ENCODE measurements at places on chromosomes 5 and 9. TPM values are rescaled to one million over a fixed set of nuclear protein-coding genes. Genes with fewer than 3 reads are reported as not detected.

Gene GFPT2
- total RNA-seq = 16.1 TPM

DNA sequence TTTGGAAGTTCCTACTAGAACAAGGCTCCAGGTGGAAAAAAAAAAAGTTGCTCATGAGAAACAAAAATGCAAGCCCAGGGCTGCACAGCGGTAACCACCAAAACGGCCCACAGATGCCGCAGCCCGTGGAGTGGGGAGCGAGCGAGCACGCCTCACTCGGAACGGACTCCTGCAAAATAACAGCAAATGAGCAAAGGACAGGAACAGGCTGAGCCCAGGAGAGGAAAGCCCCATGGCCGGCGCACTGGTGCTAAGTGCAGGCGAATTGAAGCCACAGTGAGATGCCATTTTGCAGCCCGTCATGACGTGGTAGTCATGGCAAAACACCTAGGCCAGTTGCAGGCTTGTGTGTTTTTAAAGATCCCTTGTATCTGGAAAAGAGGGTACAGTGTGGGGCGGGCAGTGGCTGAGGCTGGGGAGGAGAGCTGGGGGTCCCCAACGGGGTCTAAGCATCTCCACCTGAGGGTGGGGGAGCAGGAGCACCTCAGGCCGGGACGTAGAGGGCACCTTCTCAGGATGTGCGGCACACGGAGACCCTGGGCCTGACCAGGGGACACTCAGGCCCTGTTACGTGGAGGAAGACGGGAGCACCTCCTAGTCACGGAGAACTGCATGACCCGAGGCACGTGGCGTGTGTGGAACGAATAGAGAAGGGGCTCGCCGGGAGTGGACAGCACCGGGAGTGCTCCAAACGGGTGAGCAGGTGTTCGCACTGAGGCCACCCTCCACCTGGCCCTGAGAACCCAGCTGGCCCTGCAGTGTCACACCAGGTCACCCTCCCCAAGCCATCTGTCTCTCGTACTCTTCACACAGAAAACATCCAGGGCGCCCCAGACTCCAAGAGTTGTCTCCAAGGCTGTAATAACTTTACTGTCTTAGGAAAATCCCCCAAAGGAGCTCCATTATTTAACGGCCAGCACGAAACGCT, 10.7 kb downstream of the GRM6 start:
- DNase-seq = no peak

DNA sequence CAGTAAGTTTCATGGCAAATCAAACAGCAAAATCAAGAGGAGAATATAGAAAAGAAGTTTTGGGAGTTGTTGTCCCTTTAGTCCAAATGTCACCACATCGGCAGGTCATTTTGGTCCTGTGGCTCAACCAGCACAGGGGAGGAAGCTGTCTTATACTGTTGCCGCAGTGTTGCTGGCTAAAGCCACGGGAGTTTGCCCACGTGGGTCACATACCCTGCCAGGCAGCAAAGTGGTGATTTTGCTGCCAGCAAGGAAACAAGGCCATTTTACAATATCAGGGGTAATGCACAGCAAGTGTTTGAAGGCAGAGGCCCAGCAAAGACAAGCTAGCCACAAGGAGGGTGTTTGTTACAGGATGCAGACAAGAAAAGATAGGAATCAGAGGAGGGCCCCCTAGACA, 14.5 kb downstream of the GABRA6 start:
- no peak for DNase-seq

Gene RORB
- total RNA-seq = 0.02 TPM

Gene BARX1
- not detected for total RNA-seq

- DNase-seq = no peak
Measured at GRCh38 chr5:115813719-115814118, 2.7 kb downstream of the CDO1 start.

DNA sequence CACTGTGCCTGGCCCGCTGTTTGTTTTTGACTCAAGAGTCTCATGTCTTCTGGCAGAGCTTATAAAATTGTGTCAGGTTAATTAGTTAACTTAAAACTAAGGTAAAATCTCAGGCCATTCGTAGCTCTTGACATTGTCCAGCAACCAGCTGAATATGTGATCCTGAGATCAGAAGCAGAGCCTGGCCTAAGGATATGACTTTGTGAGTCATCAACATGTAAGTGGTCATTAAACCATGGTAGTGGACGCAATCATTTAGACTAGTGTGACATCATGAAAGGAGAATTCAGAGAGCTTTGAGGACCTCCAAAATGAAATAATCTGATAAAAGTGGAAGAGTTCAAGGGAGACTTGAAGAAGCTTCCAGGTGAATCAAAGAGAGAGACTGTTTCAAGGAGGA, 23.3 kb downstream of the SPZ1 start:
- peak; percentile 23 for DNase-seq

Gene OR1J2
- total RNA-seq = not detected

GRCh38 chr9:71001780-71002386, 119.5 kb downstream of the TRPM3 start:
- DNase-seq = peak; percentile 23

DNA sequence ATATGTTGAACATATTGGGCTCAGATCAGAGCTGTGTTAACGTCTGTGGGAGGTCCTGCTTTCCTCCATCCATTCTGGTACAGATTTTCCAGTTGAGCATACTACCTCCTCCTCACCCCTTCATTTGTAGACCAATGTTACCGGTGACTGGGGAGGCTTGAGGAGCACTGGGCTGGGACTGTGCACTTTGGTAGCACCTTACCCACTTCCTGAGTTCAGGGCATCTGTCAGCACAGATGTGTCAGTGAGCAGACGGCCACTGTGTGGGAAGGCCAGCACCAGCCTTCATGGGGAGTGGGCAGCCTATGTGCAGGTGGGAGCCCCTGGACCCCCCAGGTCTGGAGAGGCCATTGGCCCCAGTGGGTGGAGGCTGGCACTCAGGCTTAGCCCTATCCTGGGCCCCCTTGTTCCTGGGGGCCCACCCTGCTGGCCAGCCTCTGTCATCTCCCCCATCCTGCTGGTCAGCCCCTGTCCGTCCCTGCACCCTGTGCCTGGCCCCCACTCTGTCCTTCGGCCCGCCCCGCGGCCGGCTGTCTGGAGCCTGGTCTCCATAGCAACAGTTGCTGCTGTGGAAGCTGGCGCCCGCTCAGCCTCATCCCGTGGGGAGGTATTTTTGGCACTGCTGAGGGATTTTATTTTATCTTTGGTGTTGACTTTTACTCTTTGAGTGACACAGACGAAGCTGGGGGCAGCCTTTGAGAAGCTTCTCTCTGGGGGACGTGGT, 21.3 kb downstream of the WNK2 start:
- no peak for DNase-seq

GRCh38 chr5:93622240-93622885, 39.3 kb downstream of the NR2F1 start:
- DNase-seq = no peak

Gene NEUROG1
- total RNA-seq = not detected

DNA sequence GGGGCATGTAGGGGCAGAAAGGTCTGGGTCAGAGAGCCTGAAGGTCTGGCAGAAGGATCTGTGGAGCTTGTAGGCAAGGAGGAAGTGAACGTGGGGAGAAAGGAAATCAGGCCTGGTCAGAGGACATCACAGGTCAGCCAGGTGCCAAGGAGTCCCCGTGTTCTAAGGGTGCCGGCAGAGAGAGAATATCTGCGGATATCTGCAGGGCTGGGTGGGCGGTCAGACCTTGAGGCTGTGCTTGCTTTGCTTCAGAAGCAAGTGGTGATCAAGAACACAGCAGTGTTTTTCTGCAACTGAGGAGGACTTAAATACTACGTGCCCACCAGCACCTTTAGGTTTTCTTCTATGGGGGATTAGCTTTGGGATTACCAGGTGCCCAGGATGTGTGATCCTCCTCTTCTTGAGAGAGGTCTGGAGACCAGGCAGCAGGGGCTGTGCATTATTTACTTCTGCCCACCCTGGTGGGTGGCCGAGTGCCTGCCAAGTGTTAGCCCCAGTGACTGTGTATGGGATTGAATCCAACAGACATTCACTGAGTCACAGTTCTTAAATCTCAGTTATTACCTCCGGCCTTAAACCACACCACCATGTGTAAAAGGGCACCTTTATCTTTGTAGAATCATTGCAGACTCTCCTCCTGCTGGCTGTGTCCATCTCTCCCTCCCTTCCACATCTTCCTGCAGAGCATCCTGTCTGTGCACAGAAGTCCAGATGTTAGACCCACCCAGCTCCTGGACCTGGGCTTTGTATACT, 12.5 kb upstream of the SHB start:
- no peak for DNase-seq

GRCh38 chr5:139543423-139543991, 17.6 kb upstream of the UBE2D2 start:
- no peak for DNase-seq

Gene PCDHB4
- total RNA-seq = not detected

DNA sequence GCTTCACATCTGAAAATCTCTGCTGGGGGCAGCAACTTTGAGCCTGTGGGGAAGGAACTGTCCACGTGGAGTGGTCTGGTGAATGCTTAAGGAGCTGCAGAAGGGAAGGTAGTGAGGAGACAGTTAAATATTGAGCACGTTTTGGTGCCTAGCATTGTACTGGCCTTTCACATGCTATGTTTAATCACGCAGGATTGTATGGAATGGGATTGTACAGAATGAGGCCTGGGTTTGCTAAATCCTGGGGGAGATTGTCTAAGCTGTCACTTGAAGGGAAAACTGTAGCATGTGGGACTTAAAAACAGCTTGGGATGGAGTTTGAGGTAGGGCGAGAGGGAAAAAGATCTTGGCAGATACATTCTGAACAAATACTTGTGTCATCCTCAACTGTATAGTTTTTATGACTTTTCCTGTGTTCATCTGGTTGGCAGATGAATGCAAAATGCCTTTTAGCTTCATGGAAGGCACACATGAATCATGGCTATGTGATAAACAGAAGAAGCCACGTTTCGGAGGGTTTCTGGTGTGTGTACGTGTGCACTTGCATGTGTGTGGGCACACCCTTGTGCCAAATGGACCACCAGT, 106.6 kb downstream of the TMC1 start:
- DNase-seq = no peak

DNA sequence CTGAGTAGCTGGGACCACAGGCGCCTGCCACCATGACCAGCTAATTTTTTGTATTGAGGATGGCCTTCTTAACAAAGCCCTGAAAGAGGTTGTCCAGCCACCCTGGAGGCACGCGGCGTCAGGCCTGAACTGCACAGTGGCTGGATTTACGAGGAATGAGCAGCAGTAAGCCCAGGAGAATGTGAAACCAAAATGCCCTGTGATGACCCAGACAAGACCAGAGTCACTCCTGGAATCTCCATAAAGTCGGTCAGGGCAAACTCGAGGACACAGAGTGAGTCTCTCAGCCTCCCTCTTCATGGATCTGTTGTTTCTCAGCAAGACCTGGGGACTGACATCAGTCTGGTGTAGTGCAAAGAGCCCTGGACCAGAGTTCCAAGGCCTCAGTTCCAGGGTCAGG, 53.2 kb upstream of the C5orf58 start:
- no peak for DNase-seq

Gene ANKRD20A1
- total RNA-seq = 5.2 TPM

Gene SGCD
- not detected for total RNA-seq

- DNase-seq = no peak
Measured at GRCh38 chr9:91711755-91712601, 238.1 kb downstream of the ROR2 start.

GRCh38 chr5:141874262-141874964, 3.8 kb downstream of the PCDH1 start:
- DNase-seq = no peak

Gene ZDHHC11
- total RNA-seq = 17.0 TPM

DNA sequence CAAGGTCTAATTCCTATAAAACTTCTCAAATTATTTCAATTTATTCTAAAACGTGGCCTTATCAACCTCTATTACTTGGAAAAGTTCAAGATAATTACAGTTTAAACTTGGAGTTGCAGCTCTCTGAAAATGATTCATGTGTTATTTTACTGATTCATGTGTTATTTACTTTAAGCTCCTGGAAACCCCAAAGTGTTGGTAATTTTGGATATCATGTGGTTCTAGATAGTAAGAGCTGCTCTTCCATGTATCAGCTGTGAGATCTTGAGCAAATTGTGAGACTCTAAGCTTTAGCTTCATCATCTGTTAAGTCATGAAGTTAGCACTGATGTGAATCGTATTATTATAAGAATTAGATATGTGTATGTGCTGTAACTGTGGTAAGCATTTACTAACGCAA, 749.2 kb downstream of the TLE4 start:
- no peak for DNase-seq

DNA sequence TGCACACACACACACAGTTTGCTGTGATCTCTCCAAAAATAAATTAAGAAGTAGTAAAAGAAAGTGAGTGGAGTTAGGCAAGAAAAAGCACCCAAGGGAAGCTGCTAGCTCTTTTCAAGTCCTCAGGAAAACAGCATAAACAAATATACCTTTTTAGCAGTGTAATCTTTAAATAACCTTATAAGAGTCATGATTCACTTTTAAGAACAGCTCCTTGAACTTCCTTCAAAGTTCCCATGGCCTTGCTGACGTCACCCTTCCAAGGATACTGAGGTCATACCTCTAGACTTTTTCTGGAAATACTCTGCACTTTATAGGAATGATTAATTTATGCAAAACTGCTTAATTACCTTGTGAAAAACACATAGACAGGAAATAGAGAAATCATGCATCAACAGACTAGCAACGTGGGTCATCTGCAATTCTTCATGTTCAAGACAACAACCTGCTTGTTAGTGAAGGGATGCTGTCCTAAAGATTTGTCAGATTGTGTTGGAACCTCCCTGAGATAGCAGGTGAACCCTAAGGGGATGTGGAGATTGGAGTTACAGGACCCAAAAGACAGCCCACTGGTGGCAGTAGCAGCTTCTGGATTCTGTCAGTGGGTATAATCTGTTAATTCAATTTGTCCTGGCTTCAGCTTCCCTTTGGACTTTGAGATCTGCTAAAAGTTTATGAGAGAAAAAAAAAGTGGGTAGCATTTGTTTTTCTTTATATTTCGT, 229.0 kb downstream of the ELAVL2 start:
- no peak for DNase-seq

Gene IFNB1
- not detected for total RNA-seq

Gene RXFP3
- not detected for total RNA-seq

Gene TIMD4
- not detected for total RNA-seq
